Stimulated activated CD4-positive, alpha-beta T cell treated with anti-CD3 and anti-CD28 coated beads, Interleukin-1b, Interleukin-23, amount 100 ng/mL, for 48 hours (primary cell): ENCODE measurements at places on chromosomes 13 and 19.

DNA sequence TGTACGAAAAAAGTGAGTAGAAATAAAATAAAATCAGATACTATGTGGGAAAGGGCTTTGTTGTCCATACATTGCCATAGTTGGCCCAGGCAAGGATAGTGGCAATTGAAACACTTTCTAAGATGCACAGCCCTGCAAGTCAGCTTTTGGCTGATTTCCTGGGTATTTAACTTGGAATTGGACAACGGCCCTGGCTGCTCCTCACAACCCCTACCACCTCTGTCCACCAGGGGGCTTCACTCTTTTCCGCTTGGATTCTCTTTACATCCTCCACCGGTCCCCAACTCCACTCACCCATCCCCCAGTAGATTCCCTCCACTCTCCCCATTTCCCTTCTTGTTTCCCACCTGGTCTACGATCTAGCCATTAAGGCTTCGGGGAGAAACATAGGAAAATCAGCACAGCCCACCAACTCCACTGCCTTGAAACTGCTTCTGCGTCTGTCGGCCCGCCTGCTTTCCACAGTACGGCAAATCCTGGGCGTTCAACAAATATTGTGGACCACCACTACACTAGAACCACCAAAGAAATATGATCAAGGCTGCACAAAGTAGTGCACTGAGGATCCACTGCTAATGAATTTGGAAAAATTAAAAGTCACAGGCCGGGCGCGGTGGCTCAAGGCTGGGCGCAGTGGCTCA, 48.6 kb upstream of the GTF3A start:
- peak; percentile 47 for DNase-seq

DNA sequence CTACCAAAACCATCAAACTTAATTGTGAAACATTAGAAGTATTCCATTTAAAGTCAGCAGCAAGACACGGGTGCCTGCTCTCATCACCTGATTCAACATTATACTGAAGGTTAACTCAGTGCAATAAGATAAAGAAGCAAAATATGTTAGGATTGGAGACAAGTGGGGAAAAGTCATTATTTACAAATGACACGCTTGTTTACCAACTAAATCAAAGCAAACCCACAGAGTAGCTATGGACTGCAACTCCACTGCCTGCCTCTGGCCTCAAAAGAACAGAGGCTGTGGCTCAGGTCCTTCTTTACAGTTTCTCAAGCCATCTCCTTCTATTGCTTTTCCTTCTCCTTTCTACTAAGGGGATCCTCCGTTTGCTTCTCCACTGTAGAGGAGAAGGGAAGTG, 21.0 kb upstream of the ATP12A start:
- DNase-seq, result no peak

GRCh38 chr19:2352121-2352520, 7.9 kb upstream of the TMPRSS9 start:
- DNase-seq, result no peak

- no peak for DNase-seq
These were observed 194.3 kb downstream of the GPC6 start for GRCh38 chr13:93420887-93421286.

DNA sequence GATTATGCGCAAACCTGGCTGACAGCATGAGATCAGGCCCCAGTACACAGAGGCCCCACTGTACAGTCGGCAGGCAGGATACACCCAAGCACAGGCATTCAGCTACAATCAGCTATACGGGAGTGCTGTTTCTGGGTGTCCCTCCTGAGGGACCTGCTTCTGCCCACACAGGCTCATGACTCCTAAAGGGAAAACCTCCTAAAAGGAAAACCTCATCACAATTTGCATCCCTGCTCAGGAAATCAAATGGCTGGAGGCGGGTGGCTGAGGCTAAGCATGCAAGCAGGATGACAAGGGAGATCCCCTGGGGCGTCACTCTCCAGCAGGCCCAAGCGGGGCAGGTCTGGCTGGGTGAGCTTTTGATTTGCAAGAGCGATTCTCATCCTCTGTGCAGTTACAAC, 99.8 kb downstream of the CRYL1 start:
- no peak for DNase-seq
